ENCODE measurements at places on chromosomes 7 and 10. TPM values are rescaled to one million over a fixed set of nuclear protein-coding genes. Genes with fewer than 3 reads are reported as not detected.

- no peak overlapping the region for H3K4me3 ChIP-seq
- no peaks in the 10 kb centered on the region for H3K4me1 ChIP-seq
- H3K36me3 ChIP-seq, result no peaks in the 10 kb centered on the region
Observed at GRCh38 chr10:95391581-95392216, 100.9 kb upstream of the PDLIM1 start.

GRCh38 chr7:135179321-135179925 is 8.9 kb upstream of the CYREN start:
- no peaks in the 10 kb centered on the region for H3K4me1 ChIP-seq
- no peaks in the 10 kb centered on the region for H3K27me3 ChIP-seq
- H3K4me3 ChIP-seq, result no peak overlapping the region
- H3K36me3 ChIP-seq, result no peaks in the 10 kb centered on the region
- DNase-seq, result no peak
- H3K27ac ChIP-seq, result no peak overlapping the region

Gene ASB10
- not detected for total RNA-seq

Gene ZNF394
- 24.9 TPM for total RNA-seq

Gene ABCC2
- 0.61 TPM for total RNA-seq

GRCh38 chr7:131358636-131359035 is 31.0 kb downstream of the MKLN1 start:
- peaks cover 98% of the 10 kb centered on the region for H3K4me1 ChIP-seq
- H3K27me3 ChIP-seq, result no peaks in the 10 kb centered on the region
- no peak overlapping the region for H3K27ac ChIP-seq

GRCh38 chr7:94400022-94400421 is 5.3 kb downstream of the COL1A2 start:
- H3K36me3 ChIP-seq, result no peaks in the 10 kb centered on the region
- DNase-seq, result no peak
- no peak overlapping the region for H3K4me3 ChIP-seq
- H3K4me1 ChIP-seq, result no peaks in the 10 kb centered on the region
- H3K27me3 ChIP-seq, result no peaks in the 10 kb centered on the region

DNA sequence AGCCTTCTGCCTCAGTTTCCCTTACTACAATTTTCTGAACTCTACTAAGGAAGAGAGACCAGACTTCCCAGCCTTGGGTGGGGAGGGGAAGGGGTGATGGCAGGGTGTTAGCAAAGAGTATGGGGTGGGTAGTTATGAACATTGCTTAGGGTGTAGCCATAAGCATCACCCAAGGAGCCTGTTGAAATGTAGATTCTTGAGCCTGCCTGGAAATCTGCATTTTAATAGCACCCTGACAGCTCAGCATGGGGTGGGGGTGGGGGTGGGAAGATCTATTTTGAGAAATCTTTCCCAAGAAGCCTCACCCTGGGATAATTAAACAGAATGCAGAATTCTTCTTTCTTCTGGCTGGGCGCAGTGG is 164.8 kb downstream of the NRF1 start:
- no peak overlapping the region for H3K27ac ChIP-seq
- H3K4me1 ChIP-seq, result peaks cover 29% of the 10 kb centered on the region
- no peak for DNase-seq
- H3K27me3 ChIP-seq, result peaks cover 33% of the 10 kb centered on the region
- no peaks in the 10 kb centered on the region for H3K36me3 ChIP-seq
- no peak overlapping the region for H3K4me3 ChIP-seq

DNA sequence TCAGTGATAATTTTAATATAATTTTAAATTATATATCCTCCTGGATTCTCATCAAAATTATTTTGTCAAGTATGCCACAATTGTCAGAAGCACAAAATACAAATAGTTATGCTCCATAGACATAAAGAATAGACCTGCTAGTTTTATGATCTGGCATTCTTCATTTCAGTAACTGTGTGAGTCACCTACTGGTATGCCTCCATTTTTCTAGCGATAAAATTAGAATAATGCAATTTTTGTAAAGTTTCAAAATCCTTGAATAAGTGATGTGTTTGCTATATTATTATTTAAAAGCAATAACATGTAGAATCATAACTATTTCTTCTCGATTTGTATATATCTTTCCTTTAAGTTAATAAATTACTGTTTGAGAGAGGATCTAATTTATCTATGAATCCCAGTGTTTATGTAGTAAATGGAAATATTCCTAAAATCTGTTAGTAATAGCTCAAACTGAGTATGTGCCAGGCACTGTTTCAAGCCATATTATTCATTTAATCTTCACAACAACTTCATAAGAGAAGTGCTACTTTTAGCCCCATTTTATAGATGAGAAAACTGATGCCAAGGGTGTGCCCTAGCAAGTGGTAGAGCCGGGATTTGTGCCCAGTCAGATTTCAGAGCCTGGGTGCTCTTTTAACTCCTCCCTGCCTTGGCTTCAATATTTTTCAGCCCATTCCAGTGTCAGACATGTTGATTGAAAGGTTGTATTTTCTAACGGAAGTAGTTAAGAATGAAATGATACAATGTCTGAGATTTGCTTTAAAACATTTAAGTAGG is 38.4 kb downstream of the NET1 start:
- no peak overlapping the region for H3K4me3 ChIP-seq
- no peak overlapping the region for H3K27ac ChIP-seq
- H3K36me3 ChIP-seq, result no peaks in the 10 kb centered on the region
- no peaks in the 10 kb centered on the region for H3K4me1 ChIP-seq

Gene CDH23
- total RNA-seq, result 2.7 TPM

DNA sequence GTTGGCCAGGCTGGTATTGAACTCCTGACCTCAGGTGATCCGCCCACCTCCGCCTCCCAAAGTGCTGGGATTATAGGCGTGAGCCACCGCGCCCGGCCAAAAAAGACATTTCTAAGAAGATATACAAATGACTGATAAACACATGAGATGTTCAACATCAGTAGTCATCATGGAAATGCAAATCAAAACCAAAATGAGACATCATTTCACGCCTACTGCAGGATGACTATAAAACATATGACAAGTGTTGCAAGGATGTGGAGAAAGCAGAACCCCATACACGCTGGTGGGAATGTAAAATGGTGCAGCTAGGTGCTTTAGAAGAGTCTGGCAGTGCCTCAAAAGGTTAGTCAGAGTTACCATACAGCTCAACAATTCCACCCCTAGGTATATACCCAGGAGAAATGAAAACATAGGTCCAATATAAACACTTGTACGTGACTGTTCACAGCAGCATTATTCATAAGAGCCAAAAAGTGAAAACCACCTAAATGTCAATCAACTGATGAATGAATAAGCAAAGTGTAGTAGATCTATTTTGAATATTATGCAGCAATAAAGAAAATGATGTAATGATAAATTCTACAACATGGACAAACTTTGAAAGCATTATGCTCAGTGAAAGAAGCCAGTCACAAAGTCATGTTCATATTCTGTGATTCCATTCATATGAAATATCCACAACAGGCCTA is 24.5 kb downstream of the TMEM209 start:
- DNase-seq, result no peak
- H3K4me1 ChIP-seq, result no peaks in the 10 kb centered on the region
- no peak overlapping the region for H3K27ac ChIP-seq
- H3K27me3 ChIP-seq, result no peaks in the 10 kb centered on the region
- no peak overlapping the region for H3K4me3 ChIP-seq

DNA sequence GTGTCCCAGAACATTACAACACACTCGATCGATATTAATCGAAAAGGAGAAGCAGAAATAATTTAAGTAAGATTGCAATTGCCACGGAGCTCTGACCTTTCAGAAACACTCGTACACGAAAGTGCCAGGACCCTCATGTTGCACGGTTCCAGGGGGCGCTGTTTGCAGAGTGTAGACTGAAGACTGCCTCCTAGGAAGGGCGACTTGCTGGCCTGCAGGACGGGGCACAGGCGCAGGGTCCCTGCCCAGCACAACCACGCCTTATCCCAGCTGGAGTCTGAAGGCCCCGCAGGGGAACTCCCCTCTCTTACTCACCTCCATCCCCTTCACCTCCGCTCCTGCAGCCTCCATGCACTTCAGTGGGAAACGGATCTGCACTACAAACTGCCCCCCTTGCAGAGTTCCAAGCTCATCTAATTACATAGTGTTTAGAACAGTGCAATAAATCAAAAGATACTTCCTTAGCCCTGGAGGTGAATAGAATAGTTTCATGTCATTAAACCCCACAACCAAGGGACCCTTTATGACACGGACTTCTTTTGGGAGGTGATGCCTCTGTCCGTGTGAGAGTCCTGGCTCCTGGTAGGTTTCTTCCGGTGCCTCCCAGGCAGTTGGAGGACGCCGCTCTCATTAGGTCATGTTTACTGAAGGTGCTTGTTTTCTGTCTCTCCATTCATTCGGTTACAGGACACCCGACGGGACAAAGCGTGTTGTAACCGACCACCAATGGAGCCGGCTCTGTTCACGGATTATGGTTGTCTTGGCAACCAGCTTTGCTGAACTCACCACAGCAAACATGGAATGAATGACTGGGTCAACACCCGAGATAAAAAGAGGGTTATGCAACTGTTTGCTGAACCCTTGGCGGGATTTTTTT is 262.2 kb downstream of the BAMBI start:
- H3K4me3 ChIP-seq, result no peak overlapping the region
- H3K27ac ChIP-seq, result no peak overlapping the region
- H3K4me1 ChIP-seq, result no peaks in the 10 kb centered on the region
- no peaks in the 10 kb centered on the region for H3K36me3 ChIP-seq
- no peaks in the 10 kb centered on the region for H3K27me3 ChIP-seq
- peak; percentile 40 for DNase-seq

- no peaks in the 10 kb centered on the region for H3K36me3 ChIP-seq
- no peak overlapping the region for H3K27ac ChIP-seq
- no peak overlapping the region for H3K4me3 ChIP-seq
- H3K27me3 ChIP-seq, result no peaks in the 10 kb centered on the region
- no peak for DNase-seq
Observed at GRCh38 chr10:28777911-28778310, 100.6 kb downstream of the BAMBI start.

Gene OPN1SW
- not detected for total RNA-seq

DNA sequence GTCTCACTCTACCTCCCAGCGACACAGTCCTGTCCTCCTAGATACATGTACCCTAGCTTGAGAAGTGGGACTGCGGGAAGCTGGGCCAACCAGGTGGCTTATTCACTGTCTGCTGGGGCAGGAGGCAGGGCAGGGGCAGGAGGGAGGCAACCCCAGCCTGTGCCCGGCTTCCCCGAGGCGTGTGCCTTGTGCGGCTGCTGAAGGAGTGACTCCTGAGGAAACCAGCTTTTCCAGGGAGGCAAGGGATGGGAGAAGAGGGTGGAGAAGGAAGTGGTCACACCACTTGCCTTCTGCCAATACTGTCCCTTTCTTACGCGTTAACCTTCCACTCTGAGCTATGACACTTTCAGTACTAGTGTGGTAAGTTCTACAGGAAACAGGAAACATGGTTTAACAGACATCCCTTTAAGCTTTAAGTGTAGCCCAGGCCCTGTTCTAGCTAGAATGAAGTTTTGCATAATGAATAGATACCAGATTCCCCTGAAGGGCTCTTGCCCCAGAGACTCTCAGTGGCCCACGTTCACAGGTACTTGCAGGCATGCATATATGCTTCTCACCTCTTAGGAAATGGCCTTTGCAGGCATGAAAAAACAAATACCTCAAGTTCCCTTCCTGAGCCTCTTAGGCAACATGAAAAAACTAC is 40.6 kb downstream of the SYPL1 start:
- no peak overlapping the region for H3K4me3 ChIP-seq
- peak overlapping the region; percentile 14 for H3K27ac ChIP-seq
- peaks cover 24% of the 10 kb centered on the region for H3K4me1 ChIP-seq
- no peaks in the 10 kb centered on the region for H3K36me3 ChIP-seq
- no peak for DNase-seq
- H3K27me3 ChIP-seq, result no peaks in the 10 kb centered on the region

DNA sequence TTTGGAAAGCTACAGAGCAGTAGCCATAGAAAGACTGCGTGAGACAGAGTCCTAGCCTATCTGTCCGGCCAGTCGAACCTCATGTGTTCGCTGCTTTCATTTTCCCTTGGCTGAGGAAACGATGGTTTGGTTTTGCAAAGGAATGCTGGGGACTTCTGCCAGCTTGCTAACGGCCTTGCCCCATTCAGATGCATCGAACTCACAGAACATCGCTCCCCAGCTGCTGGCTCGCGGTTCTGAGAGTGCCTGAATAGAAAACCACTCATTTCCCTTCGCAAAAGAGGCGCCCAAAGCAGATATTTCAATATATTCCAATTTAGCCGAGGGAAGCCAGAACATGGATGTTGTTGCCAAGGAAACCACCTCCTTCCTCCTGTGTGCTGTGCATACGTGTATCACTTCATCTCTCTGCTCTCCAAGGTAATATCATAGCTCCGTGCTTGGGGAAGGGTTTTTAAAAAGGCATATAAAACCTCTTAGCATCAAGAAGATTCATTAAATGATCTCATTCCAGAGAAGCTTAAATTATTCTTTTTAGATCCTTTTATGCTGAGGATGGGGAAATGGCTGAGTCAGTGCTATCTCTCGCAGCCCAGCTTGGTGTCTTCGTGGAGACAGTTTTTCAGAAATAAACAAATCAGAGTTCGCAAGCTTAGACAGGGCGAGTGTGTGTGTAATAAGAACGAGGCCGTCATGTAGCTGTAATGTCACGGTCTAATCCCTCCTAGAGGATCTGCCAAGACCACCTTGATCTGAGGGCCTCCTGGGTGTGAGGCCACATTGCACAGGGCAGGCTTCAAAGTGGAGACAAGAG is 215.2 kb downstream of the RPS24 start:
- no peaks in the 10 kb centered on the region for H3K27me3 ChIP-seq
- H3K4me3 ChIP-seq, result no peak overlapping the region
- H3K27ac ChIP-seq, result no peak overlapping the region
- H3K4me1 ChIP-seq, result no peaks in the 10 kb centered on the region
- no peaks in the 10 kb centered on the region for H3K36me3 ChIP-seq
- peak; percentile 38 for DNase-seq

Gene FAM24B
- 1.8 TPM for total RNA-seq

Gene SLC16A12
- 0.50 TPM for total RNA-seq

Gene C10orf143
- total RNA-seq, result 4.8 TPM

Gene LLCFC1
- not detected for total RNA-seq

GRCh38 chr10:70494966-70495365 is 16.4 kb downstream of the PALD1 start:
- H3K36me3 ChIP-seq, result no peaks in the 10 kb centered on the region
- H3K4me3 ChIP-seq, result no peak overlapping the region
- peaks cover 17% of the 10 kb centered on the region for H3K4me1 ChIP-seq
- H3K27ac ChIP-seq, result no peak overlapping the region
- H3K27me3 ChIP-seq, result no peaks in the 10 kb centered on the region
- DNase-seq, result peak; percentile 61

DNA sequence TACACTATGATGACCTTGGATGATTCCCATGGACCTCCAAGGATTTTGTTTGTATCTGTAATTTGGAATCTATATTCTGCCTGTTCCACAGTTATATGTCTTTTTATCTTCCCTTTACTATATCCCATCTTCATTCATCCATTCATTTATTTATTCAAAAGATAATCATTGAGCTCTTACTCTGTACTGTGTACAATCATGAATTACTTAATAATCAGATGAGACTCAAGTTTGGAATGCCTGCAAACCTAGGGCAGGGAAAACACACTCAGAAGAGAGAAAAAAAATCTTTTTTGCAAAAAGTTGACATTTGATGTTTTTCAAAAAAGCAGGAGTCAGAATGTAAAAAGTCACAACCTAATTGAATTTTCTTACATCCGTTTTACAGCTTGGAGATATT is 170.2 kb upstream of the GNAI1 start:
- H3K27ac ChIP-seq, result no peak overlapping the region
- no peaks in the 10 kb centered on the region for H3K36me3 ChIP-seq
- H3K4me1 ChIP-seq, result no peaks in the 10 kb centered on the region
- H3K4me3 ChIP-seq, result no peak overlapping the region

GRCh38 chr7:37832194-37832593 is 16.2 kb upstream of the NME8 start:
- no peaks in the 10 kb centered on the region for H3K36me3 ChIP-seq
- no peak overlapping the region for H3K4me3 ChIP-seq
- no peaks in the 10 kb centered on the region for H3K4me1 ChIP-seq
- peak; percentile 87 for DNase-seq
- H3K27me3 ChIP-seq, result no peaks in the 10 kb centered on the region

GRCh38 chr7:129282865-129283264 is 58.0 kb downstream of the AHCYL2 start:
- H3K4me3 ChIP-seq, result no peak overlapping the region
- no peak overlapping the region for H3K27ac ChIP-seq
- DNase-seq, result no peak
- no peaks in the 10 kb centered on the region for H3K36me3 ChIP-seq
